ENCODE measurements at places on chromosomes 5 and 9.

GRCh38 chr9:107172979-107173347, 110.1 kb upstream of the RAD23B start:
- DNase-seq = no peak

GRCh38 chr5:133406977-133407632, 205.2 kb downstream of the FSTL4 start:
- DNase-seq = no peak

- no peak for DNase-seq
These were observed 1383.5 kb downstream of the PTPRD start for GRCh38 chr9:9229269-9229668.

DNA sequence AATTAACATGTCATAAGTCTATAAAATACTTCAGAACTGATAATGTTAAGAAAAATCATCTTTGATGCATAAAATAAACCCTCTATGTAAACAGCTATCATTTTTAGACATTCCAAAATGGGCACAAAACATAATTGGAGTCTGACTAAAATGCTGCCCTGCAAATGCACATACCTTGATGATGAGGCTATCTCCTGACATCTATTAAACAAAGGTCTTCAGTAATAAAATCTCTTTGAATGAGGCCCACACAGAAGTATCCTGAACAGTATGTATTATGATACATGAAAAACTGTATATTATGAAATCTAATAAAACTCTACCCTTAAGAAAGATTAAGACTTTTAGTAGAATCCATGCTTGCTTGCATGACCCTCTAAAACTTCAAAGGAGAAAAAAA, 66.1 kb downstream of the FBXL17 start:
- no peak for DNase-seq

Data from NCI-H1092 treated with DMSO at 0.1 percent for 48 hours (cell line).